CD4-positive, alpha-beta T cell treated with Interleukin-12 subunit alpha and Interleukin-12 subunit beta, for 1 hour (primary cell): ENCODE measurements at places on chromosomes 4 and X.

- DNase-seq = no peak
Measured at GRCh38 chr4:13940921-13941320, 313.4 kb upstream of the BOD1L1 start.

- no peak for DNase-seq
Measured at GRCh38 chr4:179625406-179625805, 2183.2 kb upstream of the AGA start.

GRCh38 chr4:168839758-168840391 lies 170.2 kb downstream of the CBR4 start:
- no peak for DNase-seq

DNA sequence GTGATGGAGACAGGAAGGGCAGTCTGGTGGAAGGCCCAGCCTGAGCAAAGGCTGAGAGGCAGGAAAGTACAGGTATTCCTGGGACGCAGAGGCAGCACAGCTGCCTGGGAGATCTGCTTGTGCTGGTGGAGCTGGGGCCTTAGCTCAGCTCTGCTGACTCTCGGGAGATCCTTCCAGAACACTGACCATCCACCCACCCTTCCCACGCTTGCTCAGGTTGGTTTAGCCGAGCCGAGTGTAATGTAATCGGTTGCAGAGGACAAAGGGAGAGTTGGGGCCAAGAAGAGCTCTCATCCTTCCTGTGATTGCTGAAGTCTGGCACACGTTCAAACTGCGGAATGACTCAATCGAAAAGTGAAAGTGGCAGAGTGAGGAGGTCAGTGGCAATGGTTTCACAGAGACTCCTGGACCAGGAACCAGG lies 43.1 kb upstream of the GPR78 start:
- DNase-seq = no peak

DNA sequence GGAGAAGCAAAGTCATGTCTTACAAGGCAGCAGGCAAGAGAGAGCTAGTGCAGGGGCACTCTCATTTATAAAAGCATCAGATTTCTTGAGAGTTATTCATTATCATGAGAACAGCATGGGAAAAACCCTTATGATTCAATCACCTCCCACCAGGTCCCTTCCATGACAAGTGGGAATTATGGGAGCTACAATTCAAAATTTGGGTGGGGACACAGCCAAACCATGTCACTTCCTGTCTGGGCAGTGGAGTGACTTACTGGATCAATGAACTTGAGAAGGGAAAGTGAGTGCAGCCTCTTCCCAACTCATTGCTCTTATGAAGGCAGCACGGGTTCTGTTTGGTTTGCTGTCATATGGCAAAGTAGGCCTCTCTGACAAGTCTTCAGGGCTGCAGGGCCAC lies 261.8 kb upstream of the TAPT1 start:
- no peak for DNase-seq
